Fibroblast of skin of abdomen (primary cell): ENCODE measurements at places on chromosomes 6 and 20.
A peak's percentile ranks its signal among the peaks of the same experiment; 100 is the strongest.

GRCh38 chr6:36963451-36964290 is 9.1 kb downstream of the PI16 start:
- DNase-seq = no peak

GRCh38 chr20:6632187-6632586 is 135.3 kb upstream of the BMP2 start:
- DNase-seq = peak; percentile 37

- peak; percentile 84 for DNase-seq
Observed at GRCh38 chr6:136069119-136069518, 181.0 kb downstream of the MTFR2 start.

DNA sequence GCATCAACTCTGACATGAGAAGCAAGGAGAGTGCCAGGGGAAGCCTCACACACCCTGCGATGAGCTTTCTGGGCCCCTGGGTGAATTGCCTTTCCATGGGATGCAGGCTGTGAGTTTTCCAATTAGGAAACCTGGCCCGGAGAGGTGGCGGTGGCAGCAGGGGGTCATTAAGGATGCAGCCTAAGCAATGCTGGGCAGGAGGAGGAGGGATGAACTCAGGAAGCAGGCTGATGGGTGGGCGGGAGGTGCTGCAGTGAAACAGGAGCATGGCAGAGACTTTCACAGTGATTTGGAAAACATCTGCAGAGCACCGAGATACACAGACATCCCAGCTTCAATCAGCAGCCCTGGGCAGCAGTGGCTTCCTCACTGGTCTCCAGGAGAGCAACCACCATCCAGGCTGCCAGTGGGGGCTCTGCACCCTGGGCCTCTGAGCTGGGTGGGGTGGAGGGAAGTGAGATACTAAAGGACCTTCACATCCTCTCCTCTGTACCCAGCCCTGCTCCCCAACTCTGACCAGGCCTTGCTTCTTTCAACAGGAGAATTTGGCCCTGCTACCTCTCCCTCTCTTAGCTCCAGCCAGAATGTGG is 44.9 kb downstream of the LRFN2 start:
- DNase-seq = no peak

DNA sequence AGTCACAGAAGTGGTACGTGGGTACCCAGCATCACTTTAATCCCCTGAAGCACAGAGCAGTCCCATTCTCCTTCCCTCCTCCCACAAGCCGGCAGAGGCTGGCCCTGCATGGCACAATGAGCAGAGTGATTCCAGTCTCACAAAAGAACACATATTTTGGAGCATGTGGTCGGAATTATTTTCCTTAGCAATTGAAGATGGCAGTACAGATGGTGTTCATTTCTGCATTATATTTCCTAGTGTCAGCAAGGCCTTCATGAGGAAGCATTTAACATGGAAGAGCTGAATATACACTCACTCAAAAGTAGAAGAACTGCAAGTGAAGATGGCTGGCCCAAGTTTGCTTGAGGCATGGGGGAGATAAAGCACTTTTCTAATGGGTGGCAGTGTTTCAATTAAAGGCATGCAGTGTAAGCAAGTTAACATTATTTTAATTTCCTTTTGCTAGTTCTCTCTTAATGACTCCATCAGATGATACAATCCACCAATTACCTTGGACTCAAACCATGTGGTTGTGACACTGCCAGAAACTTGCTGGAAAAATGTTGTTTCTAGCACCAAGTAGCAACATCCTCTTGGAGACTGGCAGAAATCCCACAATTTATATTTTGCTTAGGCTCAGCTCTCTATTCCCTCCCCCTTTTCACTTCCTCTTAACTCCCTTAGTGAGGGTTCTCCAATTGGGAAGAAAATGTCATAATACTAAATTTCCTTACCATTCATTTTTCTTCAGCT is 74.4 kb downstream of the ARHGAP18 start:
- peak; percentile 82 for DNase-seq

DNA sequence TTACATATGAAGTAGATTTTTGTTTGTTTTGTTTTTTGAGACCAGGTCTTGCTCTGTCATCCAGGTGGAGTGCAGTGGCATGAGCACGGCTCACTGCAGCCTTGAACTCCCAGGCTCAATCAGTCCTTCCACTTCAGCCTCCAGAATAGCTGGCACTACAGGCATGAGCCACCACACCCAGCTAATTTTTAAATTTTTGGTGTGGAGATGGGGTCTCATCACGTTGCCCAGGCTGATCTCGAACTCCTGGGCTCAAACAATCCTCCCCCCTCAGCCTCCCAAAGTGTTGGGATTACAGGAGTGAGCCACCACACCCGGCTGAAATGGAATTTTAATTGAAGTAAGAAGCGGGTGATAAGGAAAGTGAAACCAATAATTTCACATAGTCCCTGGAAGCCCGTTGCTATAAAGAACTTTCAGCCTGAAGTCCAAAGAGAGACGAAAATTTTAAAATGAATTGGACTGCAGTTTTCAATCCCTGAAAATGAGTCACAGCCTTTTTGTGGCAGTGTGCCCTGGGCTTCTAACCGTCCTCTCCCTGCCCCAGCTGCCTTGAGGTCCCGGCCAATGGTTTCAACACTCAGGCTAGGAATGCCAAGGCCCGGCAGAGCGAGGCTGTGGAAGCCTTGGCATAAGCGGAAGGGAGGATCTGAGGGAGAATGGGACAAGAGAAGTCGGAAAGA is 757 bp downstream of the RAET1E start:
- DNase-seq = peak; percentile 80

GRCh38 chr6:39210450-39210849 is 18.8 kb downstream of the KCNK5 start:
- no peak for DNase-seq

DNA sequence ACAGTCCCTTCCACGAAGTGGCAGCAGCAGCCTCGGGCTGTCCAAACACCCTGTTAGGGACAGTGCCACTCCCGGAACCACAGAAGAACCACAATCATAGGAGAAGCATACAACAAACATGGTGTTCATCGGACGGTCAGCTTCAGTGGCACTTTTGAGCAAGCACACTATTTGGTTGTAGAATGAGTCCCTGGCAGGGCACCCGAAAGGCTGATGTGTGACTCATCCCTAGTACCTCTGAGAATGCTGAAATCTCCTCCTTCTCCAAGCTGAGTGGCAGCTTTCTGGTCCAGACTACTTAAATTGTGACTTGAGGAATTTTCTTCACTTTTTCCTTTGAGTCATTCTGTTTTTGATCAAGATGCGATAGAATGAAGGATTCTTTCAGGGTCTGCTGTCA is 282.5 kb downstream of the ESR1 start:
- DNase-seq = peak; percentile 62
